ENCODE measurements at places on chromosomes 1 and 21. TPM values are rescaled to one million over a fixed set of nuclear protein-coding genes. Genes with fewer than 3 reads are reported as not detected.

- DNase-seq: no peak
Observed at GRCh38 chr1:100710906-100711682, 8.4 kb upstream of the VCAM1 start.

AK4 gene
- total RNA-seq: 7.6 TPM

GRCh38 chr1:103514920-103515503, 10.5 kb upstream of the RNPC3 start:
- DNase-seq: peak; percentile 76

TMEM201 gene
- total RNA-seq: 6.9 TPM

DNA sequence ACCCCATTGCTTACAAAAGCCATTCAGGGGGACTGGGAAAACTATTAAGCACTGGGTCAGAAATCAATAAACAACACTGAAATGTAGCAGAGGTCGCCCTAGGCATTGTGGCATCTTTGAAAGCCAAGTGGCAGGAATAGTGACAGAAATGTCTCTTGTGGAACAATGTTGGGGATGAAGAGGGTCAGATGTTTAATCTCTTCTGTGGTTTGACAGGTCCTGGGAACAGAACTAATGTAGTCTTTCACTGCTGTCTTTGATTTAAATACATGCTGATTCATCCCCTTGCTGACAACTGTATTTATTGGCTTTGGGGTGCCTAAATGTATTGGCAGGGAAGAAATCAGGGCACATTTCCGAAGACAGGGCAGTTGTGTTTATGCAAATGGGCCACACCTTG, 194.8 kb downstream of the ATG4C start:
- DNase-seq: no peak

GPR52 gene
- 0.89 TPM for total RNA-seq

DNA sequence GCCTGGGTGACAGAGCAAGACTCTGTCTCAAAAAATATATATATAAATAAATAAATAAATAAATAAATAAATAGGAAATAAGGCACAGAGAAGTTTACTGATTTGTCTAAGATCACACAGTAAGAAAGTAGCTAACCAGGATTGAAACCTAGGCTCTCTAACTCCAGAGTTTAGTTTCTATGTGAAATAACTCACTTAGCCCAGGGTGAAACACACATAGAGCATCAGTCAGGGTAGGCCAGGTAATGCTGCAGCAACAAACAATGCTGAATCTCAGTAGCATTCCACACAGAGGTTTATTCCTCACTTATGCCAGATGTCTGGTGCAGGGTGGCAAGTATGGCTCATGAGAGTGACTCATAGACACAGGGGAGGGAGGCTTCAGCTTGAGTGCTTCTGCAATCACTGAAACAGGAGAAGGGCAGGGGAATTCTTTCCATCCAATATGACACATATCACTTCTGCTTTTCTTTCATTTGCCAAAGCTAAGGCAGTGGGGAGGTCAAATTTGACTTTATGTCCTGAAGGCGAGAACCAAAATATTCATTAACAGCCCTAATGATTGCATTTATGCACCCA, 37.1 kb upstream of the KANK4 start:
- no peak for DNase-seq

Measured in muscle of leg (tissue), 16 donors.